Activated naive CD4-positive, alpha-beta T cell treated with anti-CD3 and anti-CD28 coated beads, Interleukin-2, amount 50 U/mL, for 72 hours (primary cell): ENCODE measurements at places on chromosomes 4 and X.

- no peak for DNase-seq
Measured at GRCh38 chr4:71607780-71608677, 175.8 kb downstream of the GC start.

DNA sequence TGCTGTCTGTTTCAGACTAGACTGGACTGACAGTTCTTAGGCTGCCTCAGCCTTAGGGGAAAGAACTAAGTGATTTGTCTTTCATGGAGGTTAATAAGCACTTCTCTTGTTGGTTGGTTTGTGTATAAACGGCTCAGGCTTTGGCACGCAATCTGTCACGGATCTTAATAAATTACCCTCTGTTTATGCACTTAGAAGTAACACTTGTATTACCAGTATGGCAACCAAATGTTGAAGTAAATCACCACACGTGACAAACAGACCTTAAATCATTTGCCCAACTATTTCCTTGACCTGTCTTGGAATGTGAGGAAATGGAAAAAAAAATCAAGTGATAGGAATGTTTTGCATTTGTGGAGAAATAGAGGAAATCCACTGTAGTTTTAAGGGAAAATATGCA, 69.9 kb downstream of the TEX13A start:
- no peak for DNase-seq

DNA sequence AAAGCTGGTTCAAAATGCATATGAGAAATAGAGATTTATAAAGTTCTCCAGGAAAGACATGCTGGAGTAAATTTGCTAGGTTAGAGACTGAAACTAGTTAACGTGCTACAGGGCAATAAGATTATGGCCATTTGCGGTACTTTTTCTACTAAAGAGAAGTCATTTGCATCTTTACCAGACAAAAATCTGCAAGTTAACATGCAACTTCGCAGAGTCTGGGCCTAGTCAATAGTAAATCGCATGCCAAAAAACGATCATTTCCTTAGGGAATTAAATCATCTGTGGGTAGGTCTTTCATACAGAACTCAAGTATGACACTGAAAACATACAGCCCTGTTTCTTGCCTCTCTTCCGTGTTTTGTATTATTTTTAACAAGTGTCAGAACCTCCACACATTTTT, 32.8 kb upstream of the REST start:
- no peak for DNase-seq

DNA sequence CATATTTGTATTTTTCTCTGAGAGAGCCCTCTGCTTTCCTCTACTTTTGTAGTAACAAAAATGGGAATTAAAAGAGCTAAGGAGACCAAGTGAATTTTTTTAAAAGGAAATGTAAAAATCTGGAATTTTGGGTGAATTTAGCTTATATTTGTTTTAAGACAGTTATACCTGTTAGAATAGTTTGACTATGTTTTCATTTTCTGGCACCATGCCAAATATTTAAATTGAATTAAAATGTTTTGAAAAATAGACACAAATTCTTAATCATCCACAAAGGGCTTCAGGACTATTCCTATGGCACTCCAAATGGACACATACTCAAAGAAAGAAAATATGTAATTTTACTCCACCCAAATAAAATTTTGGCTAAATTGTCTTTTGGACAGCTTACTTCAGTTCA, 209.6 kb downstream of the SH3BGRL start:
- no peak for DNase-seq

GRCh38 chrX:29275928-29276327, 688.7 kb downstream of the IL1RAPL1 start:
- no peak for DNase-seq

GRCh38 chr4:173111031-173111430, 57.6 kb upstream of the GALNT7 start:
- no peak for DNase-seq

DNA sequence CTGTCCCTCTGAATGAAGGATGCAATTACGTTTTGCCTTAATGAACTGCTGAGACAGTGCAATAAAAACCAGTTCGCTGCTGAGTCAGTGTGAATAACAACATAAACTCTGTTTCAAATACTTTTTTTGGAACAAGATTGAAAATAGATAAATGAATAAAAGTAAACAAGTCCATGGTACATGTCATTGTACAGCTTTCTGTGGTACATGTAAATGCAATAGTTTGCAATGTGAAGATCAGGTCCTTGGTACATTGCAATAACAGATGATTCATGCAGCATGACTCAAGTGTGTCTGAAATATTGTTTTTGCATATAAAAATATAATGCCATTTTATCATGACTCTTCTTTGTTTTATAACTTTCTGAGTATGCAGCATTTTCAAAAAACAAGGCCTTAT, 193.4 kb upstream of the PACRGL start:
- DNase-seq, result no peak

DNA sequence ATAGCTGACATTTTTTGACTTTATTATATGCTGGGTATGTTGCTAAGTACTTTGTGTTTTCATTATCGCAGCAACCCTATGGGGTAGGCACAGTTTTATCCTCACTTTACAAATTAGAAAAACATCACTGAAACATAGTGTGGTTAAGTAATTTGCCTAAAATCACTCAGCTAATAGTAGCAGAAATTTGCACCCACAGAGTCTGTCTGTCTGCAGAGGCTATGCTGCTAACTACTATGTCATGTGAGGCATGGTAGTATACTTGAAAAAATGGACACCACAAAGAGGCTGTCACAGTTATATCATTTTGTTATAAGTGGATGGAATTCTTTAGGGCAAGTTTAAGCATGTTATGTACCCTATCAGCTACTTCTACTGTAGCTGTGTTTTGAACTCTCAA, 69.0 kb downstream of the STAG2 start:
- no peak for DNase-seq
